ENCODE measurements at places on chromosomes 2 and 18.

- DNase-seq = no peak
These were observed 122.2 kb downstream of the QPCT start for GRCh38 chr2:37466533-37467222.

GRCh38 chr2:55604027-55604565, 13.3 kb downstream of the PPP4R3B start:
- DNase-seq = no peak

DNA sequence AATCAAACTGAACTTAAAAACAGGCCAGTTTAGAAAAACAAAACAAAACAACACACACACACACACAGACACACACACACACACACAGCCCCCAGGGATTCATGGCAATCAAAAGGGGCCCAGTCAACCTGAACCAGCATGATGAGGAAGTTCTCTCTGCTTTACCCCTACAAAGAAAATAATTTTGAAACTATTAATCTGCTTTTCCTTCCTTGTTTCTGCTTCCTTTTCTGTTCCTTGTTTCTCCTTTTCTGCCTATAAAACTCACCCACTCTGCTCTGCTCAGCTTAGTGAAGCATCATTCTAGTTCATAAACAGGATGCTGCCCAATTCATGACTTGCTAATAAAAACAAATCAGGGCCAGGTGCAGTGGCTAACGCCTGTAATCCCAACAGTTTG, 203.1 kb downstream of the RAB3GAP1 start:
- peak; percentile 15 for DNase-seq

DNA sequence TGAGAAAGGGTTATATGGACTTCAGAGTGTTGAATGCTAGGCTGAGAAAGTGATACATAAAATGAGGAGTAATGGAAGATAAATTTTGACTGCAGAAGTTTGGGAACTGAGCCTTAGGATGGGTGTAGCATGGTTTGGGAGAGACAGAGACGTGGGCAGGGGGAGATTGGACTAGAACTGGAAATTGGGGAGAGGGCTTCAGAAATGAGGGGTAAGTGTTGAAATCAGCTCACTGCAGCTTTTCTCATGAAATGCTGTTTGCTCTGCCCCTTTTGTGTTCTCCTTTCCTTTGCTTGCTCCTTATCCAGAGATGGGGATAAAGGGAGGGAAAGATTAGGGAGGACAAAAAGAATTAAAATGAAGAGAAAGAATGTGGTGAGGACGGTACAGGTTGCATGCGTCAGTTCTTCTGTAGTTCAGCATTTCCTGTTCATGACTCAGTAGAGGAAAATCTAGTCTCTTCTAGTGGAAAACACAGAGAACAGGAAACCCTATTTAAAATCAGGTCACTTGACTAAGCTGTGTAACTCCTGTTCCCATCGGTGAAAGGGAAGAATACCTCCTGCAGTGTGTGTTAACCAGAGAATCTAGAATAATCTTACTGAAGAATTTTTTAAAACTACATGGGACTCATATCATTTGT, 105.6 kb downstream of the CRIM1 start:
- no peak for DNase-seq

GRCh38 chr2:45890819-45891218, 239.3 kb downstream of the PRKCE start:
- no peak for DNase-seq

DNA sequence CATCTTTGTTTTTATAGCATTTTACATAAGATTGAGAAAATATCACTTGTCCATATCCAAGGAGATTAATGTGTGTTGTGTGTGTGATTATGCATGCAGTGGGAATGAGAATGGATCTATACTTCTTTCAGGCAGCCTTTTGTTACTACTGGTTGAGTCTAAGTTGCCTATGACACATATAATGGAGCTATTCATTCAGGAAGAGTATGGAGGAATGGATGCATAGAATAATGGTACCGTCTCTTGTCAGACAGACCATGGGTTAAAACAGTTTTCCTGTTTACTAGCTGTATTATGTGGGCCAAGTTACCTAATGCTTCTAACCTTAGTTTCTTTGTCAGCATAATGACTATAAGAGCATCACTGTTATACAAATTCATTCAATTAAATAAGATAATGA, 155.4 kb upstream of the KYNU start:
- DNase-seq = no peak
